HCT116 (cell line): ENCODE measurements at places on chromosomes 16 and 17. TPM values are rescaled to one million over a fixed set of nuclear protein-coding genes. Genes with fewer than 3 reads are reported as not detected.
A peak's percentile ranks its signal among the peaks of the same experiment; 100 is the strongest.

The NAT9 gene
- 88.7 TPM for total RNA-seq

GRCh38 chr16:14321542-14321941 is 250.4 kb downstream of the MRTFB start:
- DNase-seq: no peak

DNA sequence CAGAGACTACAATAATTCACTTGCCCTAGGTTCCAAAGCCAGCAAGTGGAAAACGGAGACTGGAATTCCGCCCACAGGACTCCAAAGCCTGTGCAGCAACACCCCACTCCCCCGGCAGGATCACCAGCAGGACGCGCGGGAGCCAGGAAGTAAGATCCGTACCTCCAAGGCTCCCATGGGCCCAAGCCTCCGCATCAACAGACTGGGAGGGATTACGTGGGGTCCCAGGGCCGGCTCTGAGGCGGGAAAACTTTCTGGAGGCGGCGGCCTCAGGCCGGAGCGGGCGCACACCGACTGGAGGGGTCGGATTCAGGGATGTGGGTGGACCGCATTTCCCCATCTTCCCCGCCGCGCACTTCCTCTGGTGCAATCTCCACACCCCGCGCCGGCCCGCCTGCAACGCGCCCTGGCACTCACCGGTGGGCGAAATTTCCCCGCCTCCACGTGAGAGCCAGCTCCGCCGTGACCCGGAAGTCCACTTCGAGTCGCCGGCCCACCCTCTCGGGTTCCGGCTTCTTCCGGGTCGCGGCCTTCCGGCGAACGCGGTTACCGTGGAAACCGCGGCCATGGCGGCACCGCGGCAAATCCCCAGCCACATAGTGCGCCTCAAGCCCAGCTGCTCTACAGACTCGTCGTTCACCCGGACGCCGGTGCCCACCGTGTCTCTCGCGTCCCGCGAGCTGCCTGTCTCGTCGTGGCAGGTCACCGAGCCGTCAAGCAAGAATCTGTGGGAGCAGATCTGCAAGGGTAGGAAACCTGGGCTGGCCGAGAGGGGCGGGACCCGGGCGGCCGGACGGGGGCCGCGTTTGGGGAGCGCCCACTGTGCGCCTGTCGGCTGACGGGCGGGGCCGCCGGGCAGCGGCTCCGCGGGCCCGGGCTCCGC is at the start of the genes IQCK and KNOP1:
IQCK (plus strand) TSS at position 531 of the 883 bp plus-strand sequence; CDS start at position 567, 36 bp downstream.
KNOP1 (minus strand) TSS at position 487 of the 883 bp plus-strand sequence. CDS start 3,192 bp downstream, outside the sequence.
- DNase-seq: peak; percentile 68

- DNase-seq: no peak
These were observed 73.6 kb upstream of the CCL1 start for GRCh38 chr17:34436607-34437006.

- no peak for DNase-seq
These were observed 64.8 kb downstream of the VAT1L start for GRCh38 chr16:77853161-77853560.

GRCh38 chr17:65888649-65889048 is 303.3 kb downstream of the CEP112 start:
- DNase-seq: no peak

- DNase-seq: no peak
These were observed 14.2 kb downstream of the KIF1C start for GRCh38 chr17:5011928-5012327.
